ENCODE measurements at places on chromosomes 11 and 22.

GRCh38 chr22:27801202-27801615 is 347 bp downstream of the MN1 start:
- peak; percentile 20 for DNase-seq

DNA sequence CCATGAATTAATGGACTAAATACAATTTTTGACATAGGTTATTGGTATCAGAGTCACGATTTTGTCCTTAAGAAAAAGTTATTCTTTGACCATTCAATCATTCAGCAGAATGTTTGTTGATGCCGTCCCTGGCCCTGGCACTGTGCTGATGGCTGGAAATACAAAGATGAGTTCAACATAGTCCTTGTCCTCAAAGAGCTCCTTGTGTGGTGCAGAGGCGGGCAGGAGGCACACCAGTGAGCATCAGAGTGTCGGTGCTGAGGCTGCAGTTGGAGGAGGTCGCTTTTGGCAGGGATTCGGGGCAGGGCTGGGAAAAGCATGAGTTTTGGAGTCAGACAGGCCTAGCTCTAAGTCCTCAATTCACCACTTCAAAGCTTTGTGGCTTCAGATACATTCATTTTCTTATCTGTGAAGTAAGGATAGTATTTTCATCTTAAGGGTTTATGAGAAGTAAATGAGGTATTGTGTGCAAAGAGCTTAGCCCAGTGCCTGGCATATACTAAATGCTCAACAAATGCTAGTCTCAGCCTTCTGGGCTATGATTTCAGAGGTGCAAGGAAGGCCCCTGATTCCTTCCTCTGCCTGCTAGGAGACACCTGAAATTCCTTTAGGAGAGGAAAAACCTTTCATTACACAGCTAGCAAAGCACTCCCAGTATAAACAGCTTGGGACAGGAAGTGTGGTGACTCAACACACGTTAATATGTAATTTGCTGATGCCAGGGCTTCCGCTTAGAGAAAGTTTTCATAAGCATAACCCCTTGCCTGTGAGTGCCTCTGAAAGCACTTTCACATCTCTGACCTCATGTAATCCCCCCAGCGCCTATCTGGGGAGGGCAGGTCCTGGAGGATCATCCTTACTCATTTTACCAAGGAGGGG is 113.8 kb downstream of the NECTIN1 start:
- DNase-seq, result no peak

DNA sequence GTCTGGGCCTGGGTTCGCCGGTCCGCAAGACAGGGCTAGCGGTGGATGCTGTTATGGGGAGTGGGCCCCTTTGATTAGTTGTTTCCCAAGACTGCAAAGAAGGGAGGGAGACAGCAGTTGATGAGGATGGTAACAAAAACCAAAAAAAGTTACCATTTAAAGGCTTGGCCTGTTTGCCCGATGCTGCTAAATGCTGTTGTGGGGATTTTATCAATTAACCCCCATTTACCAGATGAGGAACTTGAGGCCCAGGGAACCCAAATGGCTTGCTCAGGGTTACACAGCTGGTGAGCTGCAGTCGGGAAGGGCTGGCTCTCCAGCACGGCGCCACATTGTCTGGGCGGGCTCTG is 3.4 kb downstream of the TRPT1 start:
- peak; percentile 27 for DNase-seq

DNA sequence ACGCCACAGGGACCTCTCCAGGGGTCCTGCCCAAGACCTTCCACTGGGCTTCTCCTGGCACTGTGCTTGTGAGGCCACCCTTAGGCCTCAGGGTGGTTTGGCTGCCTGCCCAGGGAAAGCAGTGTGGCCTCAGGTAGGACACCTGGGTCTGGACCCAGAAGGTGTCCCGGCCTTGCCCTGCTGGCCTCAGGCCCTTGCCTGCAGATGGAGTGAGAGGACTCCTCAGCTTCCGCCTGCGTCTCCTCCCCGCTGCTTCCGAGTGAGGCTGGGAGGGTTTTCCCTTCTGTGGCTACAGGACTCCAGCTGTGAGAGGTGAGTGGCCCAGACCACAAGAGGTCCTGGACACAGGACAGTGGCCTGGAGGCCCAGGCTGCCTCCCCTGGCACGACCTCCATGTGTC is 60.4 kb downstream of the WNT7B start:
- no peak for DNase-seq

- no peak for DNase-seq
Measured at GRCh38 chr11:85619499-85619898, 7.6 kb downstream of the DLG2 start.

DNA sequence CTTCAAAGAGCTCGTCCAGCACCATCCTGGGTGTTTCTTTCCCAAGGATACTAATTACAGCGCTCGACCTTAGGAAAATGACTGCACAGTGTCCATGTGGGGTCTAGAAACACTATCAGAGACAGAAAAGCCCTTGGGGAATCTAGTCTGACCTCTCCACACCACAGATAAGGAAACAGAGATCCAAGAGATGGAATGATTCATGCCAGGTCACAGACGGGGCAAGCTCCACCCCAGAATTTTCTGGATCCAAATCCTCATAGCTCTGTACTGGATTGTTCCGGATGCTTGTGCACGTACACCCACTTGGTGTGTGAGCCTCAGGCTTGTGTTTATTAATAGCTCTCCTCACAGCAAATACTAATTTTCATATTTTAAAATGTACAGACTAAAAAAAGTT is 11.3 kb downstream of the ABTB2 start:
- no peak for DNase-seq

- no peak for DNase-seq
Measured at GRCh38 chr11:10608584-10608983, 40.1 kb upstream of the LYVE1 start.

GRCh38 chr11:2951231-2952110 is 22.3 kb upstream of the PHLDA2 start:
- DNase-seq, result no peak

- DNase-seq, result peak; percentile 81
Measured at GRCh38 chr22:28032861-28033260, 113.8 kb upstream of the PITPNB start.

- DNase-seq, result no peak
Measured at GRCh38 chr11:76880314-76880713, 19.6 kb downstream of the ACER3 start.

GRCh38 chr11:74318241-74318932 is 6.9 kb upstream of the P4HA3 start:
- no peak for DNase-seq

DNA sequence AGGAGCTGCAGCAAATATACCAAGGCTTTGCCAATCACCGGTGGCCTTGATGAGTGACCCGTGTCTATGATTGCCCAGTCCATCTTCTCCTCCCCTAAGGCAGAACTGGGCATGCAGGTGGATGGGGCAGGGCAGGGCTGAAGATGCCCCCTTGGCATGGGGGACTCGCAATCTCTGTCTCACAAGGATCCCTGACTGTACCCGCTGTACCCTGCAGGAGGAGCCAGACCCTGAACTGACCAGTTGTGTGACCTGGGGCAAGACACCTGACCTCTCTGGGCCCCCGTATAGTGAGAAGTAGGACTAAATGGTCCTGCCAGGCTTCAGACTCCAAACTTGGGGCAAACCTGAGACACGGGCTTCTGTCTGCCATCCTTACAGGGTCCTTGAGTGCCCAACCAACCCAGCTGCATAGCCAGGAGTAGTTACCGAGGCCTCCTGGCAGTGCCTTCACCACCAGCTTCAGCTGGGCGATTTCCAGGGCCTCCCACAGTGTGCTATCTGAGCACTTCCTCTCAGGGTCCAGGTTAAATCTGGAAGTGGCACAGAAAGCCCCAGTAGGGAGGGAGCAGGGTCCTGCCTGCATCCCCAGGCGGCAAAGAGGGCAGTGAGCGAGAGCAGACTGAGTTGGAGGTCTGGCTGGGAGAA is 6.4 kb upstream of the KCNJ11 start:
- no peak for DNase-seq

- DNase-seq, result no peak
Measured at GRCh38 chr11:118436639-118437207, 431 bp downstream of the KMT2A start.

DNA sequence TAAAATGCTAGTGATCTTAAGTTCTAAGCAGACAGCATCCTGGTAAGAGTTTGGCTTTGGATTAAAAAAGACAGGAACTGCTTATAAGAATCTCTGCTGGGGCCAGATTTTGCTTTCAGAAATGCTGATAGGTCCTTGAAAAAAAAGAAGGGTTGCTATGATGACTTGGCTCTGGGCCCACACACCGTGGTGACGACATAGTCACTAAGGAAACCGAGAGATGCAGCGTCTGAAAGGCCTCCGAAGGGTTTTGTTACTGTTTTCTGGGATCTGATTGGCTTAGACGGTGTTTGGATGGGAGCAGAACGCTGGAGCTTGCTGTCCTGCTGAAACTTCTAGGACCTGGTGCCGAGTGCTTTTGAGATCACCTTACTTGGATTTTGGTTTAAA is 8.4 kb downstream of the FAM118A start:
- peak; percentile 50 for DNase-seq

GRCh38 chr11:21988477-21988876 is 204.4 kb upstream of the ANO5 start:
- DNase-seq, result peak; percentile 14

DNA sequence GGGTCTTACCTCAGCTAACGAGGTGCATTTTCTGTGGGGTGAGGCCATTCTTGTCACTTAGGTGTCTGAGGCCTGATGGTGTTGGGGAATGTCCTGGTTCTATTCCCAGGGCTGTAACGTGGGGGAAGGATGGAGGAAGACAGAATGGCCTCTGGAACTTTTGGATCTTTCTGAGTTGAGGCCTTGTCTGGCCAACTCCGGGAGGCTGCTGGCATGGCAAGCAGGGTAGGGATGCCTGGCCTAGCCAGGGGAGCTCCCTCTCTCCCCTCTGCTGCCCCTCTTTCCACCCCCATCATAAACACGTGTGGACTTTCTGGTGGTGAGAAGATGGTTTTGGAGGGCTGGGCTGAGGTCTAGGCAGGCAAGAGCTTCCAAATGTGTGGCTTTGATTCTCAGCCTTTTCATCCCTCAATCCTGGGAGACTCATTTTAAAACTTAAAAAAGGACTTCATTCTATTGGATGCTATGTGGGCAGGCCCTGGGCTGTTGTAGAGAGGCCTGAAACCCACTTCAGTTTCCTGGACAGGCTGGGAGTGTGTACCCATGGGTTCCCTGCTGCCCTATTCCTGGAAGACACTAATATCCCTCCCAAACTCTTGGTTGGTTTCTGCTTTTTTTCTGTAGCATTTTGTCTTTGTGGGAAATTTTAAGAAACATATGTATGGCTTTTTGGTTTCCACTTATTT is 30.9 kb downstream of the ZBTB16 start:
- DNase-seq, result no peak

Measured in NCI-H1092 treated with DMSO at 0.1 percent for 48 hours (cell line).